ENCODE measurements at places on chromosomes 3 and 15.

GRCh38 chr3:112038863-112039262 is 4.3 kb downstream of the TMPRSS7 start:
- no peak for DNase-seq

DNA sequence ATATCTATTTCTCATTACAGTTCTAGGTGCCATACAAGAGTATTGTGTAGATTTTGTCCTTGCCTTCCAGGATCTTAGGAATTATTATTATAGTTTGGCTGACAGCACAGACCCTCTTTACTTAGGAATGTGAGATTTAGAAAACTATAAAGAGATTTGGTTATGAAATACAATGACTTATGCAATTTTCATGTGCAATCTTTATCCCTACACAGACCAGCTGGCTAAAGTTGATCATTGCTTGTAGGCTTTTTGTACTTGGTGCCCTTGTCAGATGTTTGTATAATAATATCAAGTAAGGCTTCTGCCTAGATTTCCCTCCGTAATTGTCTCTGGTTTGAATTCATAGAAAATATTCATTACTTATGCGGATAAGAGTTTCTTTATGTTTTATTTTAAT is 174.5 kb upstream of the GAP43 start:
- DNase-seq: peak; percentile 19

DNA sequence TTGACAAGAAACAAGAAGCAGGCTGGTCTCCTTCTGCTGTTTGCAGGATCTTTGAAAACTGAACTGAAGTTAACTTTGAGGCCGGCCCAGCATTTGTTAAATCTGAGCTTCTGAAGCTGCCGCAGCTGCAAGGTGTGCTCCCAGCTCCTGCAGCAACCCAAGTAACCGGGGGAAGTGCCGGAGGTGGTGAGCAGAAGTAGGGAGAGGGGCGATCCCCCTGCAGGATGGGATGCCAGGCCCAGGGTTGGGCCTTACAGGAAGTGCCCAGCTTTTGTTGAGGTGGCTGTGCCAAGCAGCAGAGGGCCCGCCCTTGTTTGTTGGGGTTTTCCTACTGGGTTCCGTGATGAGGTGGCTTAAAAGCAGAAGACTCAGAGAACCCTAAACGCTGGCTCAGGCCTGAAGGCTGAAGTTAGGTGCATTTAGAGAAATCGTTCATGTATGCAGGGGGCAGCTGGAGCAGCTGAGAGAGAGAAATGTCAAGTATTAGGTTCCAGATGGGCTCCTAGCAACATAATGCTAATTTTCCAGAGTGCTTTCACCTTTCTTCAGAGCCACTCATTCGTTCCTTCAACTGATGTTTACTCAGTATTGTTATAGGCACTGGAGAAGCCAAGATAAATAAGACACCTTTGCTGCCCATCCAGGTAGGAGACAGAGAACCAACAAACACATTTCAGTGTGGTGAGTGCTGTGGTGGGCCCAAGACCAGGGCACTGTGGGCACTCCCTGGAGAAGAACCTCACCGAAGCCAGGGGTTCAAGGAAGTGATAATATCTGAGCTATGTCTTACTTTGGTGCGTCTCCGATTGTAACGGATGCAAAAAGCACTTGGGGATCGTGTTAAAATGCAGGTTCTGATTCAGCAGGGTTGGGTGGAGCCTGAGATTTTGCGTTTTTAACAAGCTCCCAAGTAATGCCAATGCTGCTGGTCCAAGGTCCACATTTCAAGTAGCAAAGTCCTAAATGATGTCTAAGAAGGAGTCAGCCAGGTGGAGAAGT is 42.2 kb upstream of the PLCL2 start:
- DNase-seq: no peak

DNA sequence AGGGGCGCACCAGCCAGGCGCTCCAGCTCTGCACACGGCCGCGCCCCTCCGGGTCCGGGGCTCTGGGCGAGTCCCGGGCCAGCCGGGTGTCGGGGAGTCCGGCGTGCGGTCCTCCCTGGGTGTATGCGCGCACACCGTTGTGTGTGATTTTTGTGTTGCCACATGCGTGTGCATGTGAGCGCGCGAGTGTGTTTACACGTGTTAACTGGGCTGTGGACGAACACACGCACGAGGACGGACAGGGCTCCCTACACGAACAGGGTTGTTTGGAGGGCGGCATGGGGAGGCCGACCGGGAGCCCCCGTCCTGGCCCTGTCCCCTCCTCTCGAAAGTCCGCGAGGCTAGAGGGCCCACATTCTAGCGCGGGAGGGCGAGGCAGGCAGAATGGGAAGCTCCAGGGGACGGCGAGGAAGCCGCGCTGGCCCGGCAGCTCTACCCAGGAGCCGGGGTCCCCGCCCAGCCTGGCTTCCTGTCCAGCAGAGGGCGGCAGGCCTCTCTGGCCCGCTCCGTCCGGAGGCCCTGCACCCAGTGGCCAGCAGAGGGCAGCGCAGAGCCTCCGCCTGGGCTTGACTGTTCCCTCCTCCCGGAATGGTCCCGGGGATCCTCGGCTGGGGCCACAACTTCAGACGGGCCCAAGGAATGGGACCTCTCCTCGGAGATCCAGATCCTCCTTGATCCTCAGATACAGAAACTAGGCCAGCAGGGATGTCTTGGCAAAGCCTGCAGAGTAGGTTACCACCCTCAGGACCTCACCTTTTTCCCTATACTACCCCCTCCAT is 611 bp upstream of the LINGO1 start:
- peak; percentile 64 for DNase-seq

- no peak for DNase-seq
These were observed 162.6 kb downstream of the IL1RAP start for GRCh38 chr3:190676481-190676880.

- peak; percentile 10 for DNase-seq
These were observed 21.4 kb upstream of the ZBED2 start for GRCh38 chr3:111616417-111617105.

GRCh38 chr15:62758952-62759349 is 283.6 kb upstream of the TPM1 start:
- DNase-seq: no peak

All from fibroblast of gingiva (primary cell).